M059J (cell line): ENCODE measurements at places on chromosomes 3 and 15.

GRCh38 chr3:9715764-9716437 lies 12.3 kb downstream of the CPNE9 start:
- peak; percentile 88 for DNase-seq

DNA sequence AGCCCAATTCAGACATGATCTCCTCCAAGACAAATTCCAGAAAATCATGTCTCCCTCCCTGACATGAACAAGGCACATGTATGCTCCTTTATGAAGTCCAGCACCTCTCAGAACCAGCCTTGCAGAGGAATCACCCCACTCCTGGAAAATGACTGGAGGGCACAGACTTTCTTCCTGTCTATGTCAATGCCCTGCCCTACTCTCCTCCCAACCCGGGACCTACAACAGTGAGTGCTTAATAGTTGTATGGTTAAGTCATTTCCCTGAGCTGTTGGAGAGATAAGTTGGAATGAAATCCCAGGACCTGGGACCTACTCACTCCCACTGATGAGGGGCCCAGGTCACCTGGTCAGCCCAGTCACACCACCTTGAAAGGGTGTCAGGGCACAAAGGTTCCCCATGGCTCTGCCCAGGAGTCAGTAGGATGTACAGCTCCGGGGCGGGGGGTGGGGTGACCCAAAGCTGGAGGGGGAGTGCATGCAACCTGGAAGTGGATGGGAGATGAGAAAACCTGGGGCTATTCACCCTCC lies 80.1 kb upstream of the HERC1 start:
- DNase-seq: peak; percentile 79

DNA sequence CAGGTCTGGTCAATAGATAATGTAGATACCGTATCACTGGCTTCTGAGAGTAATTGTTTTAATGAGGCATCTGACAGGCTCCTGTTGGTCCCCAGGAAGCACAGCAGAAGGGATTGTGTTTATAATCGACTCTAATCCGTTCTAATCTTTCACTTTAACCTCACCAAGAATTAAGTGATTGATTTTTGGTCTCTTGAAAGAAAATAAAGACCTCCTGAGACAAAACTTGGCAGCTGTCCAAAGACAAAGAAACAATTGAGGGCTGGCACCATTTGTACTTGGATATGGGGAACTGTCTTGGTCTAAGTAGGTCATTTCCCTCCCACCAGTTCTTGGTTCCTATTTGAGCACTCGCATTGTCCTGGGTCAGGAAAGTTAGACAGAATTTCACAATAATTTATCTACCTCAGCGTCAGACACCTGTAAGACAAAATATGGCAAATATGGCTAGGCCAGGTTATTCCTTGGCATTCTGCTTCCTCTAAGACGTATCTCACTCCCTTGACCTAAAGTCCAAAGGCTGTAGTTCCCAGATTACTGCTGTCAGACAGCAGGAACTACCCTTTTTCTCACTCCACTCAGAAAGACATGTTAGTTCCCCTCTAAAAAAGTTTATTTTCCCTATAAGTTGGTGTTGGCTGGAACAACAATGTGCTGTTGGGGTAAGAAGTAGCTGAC lies 22.7 kb upstream of the CD96 start:
- no peak for DNase-seq

- peak; percentile 81 for DNase-seq
Observed at GRCh38 chr15:99486371-99487336, 79.1 kb upstream of the MEF2A start.

- DNase-seq: no peak
Observed at GRCh38 chr3:137992592-137992991, 17.4 kb upstream of the CLDN18 start.

DNA sequence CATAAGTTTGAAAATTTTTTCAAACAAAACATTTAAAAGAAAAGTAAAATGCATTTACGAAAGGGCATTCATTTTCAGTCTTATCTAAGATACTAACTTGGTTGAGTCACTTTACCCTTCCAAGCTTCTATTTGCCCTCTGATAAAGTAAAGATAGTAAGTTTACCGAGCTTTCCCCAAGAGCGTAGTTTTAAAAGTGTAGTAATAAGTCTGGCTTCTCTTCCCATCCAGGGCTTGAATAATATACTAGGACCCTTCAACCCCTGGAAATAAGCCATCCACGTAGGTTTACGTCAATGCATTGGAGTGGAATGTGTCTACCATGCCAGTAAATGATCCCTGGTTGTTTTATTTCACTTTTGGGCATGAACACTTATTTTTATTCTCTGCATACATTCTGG lies 608.3 kb downstream of the NTRK3 start:
- DNase-seq: no peak
